SW 1271 (cell line): ENCODE measurements at places on chromosomes 7 and 10.

DNA sequence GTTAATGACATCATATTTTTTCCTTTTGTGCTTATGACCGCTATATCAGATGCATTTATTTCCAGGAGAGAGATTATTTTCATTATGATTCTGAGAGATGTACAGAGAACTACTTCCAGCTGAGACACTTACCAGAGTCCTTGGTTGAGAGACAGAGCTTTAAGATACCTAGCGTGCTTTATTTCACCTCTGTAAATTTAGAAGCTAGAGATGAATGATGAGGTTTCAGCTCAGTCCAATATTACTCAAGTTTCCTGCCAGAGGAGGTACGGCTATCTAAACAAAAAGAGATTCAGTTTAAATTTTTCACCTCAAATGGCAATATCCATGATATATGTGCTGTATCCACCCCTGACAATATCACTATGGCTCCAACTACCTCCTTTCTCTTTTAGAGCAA lies 182.6 kb upstream of the FAM3C start:
- DNase-seq, result no peak

DNA sequence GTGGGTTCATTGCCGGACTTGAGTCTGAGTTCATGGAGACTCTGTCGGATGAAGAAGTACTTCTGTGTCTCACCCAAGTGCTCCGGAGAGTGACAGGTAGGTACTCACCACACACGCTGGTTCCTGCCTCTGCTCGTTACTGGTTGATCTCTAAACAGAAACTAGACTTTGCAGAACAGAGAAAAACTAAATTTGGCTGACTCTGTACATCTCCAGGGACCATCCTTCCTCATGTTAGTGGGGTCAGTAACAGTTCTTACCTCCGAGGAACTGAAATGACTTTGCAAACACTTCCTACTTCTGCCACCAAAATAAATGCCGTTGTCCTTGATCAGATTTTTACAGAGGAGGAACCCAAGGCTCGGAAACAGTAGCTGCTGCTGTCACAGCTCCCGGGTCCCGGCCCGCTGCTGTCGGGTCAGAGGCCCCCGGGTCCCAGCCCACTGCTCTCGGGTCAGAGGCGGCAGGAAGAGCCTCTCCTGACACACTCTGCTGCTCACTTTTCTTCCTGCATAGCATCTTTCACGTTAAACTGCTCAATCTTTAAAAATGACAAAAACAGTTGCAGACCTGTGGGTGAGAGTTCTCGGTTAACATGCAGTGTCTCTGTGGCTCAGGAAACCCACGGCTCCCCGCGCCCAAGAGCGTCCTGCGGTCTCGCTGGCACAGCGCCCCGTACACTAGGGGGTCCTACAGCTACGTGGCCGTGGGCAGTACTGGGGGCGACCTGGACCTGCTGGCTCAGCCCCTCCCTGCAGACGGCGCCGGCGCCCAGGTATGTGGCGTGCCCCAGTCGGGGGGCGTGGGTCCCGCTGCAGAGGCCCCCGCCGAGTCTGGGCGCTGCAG lies 4.8 kb upstream of the MTG1 start:
- no peak for DNase-seq

DNA sequence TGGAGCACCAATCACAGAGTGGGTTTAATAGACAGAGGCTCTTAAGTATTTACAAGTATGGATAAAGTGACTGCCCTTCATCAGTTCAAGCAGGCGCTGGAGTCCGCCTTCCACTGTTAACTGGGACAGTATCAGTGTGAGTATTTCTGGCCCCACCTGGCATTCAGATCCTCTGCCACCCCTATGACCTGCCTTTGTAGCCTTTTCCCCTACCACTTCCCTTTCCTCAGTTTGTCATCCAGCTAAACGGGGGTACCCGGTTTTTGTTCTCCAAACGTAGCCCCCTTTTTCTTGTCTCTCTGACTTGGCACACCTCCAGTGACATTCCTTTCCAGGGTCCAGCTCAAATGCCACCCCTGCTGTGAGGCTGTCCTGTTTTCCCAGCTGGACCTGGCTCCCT lies 134.4 kb downstream of the SNX10 start:
- no peak for DNase-seq

DNA sequence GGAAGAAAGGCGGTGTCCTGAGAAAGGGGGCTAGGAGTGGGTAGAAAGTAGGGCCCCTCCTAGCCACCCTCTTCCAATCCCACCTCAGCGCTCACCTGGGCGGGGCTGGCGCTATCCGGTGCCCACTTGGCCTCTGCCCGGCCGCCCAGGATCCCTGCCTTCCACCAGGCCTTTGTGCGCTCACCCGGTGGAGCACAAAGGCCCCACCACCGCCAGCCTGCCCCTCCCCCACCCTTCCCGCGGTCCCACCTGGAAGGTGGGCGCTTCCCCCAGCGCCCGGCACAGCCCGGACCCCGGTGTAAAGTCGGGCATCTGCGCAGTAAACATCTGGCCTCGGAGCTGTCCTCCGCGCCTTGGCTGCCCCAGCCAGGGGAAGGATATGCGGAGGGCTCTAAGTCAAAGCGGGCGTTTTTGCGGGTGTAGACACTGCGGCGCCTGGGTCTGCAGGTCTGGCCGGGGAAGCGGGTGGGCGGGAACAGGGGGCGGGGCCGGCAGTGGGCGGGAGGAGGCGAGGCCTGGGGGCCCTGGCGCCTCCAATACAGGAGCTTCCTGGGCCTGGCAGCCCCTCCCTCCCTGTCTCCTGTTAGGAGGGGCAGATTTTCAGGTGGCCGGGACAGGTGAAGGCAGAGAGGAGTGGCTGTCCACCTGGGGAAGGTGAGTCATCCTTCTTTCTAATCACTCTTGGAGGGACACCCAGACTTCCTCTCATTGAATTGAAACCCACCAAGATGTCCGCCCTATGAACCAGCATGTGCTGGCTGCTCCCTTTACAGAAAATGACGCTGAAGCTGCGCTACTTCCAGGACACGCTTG lies 49.3 kb downstream of the PNLIPRP2 start:
- no peak for DNase-seq

DNA sequence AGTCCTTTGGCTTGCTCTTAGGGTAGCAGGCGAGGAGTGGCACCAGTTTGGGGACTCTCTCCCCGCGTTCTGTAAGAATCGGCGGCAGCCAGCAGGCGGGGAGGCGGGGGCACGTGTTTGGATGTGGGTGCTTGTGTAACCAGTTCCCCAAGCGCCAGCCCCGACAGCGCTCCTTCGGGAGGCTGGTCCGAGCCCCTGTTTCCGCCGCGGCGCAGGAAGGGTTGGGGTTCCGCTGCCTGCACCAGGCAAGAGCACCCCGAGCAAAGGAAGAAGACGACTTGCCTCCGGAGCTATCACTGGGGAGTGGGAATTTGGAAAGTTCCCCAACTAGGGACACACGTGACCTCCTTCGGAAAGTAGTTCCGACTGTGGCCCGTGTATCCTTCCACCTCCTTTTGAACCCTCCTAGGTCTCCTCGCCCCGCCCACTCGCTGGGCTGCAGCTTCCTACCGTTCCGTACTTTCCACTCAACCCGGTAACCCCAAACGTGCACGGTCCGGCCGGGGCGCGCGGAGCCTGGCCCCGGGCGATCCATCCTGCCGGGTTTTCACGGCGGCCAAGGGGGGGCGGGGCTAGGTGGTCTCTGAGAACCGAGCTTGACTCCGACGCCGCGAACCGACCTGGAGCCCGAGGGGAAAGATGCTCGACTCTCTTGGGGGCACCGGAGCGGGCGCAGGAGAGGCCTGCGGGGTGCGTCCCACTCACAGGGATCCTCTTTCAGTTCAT lies 1.2 kb downstream of the KLLN start:
- peak; percentile 93 for DNase-seq

DNA sequence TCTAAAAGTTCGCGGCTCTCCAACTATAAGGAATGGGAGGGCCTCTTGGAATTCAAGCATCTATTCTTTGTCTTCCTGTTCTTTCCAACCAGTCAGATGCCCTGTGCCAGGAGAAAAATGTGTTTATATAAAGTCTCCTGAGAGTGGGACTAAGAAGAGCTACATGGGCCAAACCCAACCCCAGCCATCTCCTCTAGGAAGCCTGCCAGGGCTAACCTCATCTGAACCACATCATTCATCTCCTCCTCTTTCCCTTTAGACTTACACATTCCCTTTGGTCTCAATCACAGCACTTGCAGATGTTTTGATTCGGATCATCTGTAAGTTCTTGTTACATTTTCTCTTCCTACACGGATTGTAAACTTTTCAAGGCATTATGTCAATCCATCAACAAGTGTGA lies 62.6 kb downstream of the DOCK4 start:
- no peak for DNase-seq

DNA sequence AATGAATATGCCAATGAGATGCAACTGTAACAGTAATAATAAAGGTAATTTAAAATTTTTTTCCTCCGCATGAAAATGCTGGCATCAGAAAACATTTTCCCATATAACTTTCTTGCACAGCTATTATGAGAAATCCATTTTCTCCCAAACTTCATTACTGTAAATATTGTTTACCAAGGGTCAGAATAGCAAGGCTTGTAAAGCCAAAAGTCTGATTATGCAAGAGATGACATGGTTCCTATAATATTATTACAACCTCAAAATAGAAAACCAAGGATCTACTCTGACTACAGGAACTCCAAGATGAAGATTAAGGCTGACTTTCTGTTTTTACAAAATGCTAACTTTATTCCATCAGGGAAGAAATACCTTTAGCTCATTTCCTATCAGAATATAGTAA lies 162.7 kb upstream of the CDK1 start:
- DNase-seq, result no peak

DNA sequence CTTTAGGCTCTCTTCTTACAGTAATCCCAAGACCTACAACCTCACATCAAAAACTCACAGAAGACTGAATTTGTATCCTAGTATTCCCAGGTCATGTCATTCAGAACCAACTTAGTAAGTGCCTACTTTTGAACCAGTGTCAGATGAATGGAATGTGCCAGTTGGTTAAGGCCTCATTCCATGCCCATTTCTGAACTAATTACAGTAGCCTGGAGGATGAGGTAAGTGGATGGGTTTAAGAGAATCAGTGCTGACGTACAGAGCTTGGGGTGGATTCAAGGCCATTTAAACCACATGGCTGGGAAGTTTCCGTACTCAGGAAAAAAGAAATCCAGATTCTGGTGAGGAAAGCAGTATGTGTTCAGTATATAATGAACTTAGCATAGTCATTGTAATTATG lies 21.9 kb upstream of the FOXP2 start:
- DNase-seq, result no peak

GRCh38 chr7:158006841-158007696 lies 580.6 kb downstream of the PTPRN2 start:
- no peak for DNase-seq

DNA sequence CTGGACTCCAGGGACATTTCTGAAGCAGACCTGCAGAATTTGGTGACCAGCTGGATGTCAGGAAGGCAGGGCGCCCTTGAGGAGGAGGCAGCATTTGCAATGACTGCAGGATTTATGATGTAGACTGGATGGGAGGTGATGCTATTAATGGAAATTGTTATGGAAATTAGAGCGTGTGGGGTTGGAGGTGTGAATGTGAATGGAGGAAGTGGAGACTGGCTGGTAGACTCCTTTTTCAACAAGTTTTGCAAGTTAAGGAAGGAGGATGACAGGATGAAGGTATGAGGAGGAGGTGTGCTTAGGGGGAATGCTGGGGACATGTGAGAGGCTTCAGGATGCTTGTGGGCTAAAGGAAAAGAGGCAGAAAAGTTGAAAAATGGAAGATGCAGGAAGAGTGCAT lies 137.0 kb downstream of the TMEM178B start:
- no peak for DNase-seq

DNA sequence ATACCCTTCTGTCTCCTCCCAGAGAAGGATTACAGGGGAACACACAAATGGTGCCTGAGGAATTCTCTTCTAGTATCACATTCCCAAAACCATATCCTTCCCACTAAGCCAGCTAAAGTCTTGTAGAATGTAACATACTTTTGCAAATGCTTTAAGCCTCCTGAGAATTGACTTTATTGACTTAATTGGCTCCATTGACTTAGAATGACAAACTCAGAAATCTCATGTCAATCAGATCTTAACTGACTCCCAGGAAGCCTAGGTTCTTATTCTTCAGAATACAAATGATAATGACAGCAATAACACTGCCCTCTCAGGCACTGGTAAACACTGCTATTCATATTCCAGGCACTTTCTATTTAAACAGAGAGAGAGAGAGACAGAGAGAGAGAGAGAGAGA lies 356.9 kb upstream of the PRKCQ start:
- no peak for DNase-seq

DNA sequence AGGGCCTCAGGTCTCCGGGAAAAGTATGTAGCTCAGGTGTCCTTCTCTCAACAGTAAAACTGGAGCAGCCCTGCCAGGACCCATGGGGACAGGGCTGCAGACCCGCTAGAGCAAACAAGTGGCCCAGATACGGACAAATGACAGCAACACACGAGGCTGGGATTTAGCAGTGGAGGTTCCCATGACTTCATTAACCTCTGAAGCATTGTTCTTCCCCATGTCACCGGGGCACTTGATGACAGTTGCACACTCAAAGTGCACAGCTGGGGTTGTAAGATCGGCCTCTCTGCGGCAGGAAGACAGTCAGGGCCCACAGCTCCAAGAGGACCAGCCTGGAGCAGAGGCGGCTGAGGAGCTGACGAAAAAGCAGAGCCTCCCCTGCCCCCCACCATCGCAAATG lies 12.5 kb upstream of the PODXL start:
- no peak for DNase-seq

DNA sequence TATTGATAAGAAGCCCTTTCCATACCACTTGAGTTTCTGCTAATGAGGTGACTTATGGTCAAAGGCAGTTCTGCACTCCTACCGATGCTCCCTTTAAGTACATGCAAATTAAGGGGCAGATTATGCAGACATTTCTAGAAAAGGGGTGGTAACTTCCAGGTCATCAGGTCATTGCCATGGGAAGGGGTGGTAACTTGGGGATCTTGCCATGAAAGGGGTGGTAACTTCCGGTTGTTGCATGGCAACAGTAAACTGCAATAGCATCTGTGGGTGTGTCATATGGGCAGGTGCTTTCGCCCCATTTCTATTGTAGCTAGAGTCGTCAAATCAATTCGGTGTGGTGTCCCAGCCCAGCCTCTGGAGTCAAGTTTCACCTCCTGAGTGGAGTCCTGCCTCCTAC lies 150.9 kb downstream of the UBE2H start:
- DNase-seq, result no peak

DNA sequence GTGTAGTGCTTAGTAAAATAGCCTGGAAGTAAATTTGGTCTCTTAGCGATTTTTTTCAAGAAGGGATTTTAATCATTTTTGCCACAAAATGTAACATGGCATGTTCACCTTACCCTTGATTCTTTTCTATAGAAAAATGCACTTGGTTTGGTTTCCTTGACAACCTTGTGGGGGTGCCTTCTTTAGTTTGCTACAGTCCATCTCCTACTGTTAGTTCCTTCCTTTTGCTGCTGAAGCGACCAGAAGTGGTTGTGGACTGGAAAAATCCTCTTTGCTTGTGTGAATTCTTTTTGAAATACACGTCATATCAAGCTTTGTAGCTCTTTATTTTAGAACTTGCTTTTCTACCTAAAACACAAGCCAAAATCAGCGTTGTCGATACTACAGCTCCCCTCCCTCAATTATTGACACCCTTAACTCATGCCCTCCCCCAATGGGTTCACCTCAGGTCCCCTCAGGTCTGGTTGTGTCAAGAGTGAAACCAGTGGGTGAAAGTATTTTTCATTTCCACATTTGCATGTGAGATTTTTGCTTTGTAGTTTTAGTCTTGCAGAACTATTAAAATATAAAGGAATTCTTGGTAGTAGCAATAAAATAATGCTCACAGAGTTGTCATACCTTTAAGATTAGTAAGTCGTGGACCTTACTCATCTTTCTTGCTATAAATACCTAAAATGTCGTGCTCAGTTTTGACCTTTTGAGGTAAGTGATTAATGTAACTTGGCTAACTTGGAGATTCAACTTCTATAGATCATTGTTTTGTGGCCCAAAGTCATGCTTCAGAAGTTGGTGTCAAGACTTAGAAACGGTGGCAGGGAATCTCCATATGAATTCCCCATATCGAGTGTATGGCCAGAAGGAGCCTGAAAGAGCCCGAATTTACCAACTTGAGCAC lies 1.5 kb downstream of the ACTR3B start:
- DNase-seq, result no peak
